ENCODE measurements at places on chromosomes 3 and 15. TPM values are rescaled to one million over a fixed set of nuclear protein-coding genes. Genes with fewer than 3 reads are reported as not detected.

C2CD4A gene
- 0.43 TPM for total RNA-seq

SOX2 gene
- total RNA-seq: 0.08 TPM

TM6SF1 gene
- 0.38 TPM for total RNA-seq

DNAJA4 gene
- 42.0 TPM for total RNA-seq

UROC1 gene
- total RNA-seq: not detected

CCR9 gene
- not detected for total RNA-seq

C3orf85 gene
- not detected for total RNA-seq

MON1A gene
- 14.3 TPM for total RNA-seq

ERICH6 gene
- not detected for total RNA-seq

GRCh38 chr3:192685801-192686200 is 41.5 kb downstream of the FGF12 start:
- no peak for DNase-seq

DNA sequence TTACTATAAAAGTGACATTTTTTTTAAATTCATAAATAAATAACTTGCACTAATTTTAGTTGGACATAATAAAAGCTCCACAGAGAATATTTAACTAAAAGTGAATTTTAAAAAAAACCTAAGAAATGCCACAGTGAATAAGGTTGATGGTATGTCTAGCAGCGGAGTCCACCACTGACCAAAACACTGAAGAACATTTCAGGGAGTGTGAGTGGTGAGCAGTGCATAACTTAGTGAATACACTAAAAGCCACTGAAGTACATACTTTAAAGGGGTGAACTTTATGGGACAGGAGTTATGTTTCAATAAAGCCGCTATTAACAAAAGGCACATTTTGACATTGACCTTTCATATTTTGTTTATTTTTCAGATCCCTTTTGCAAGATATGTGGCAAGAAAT is 32.3 kb downstream of the SRP14 start:
- DNase-seq: no peak

GRCh38 chr3:108403198-108403597 is 106.8 kb downstream of the HHLA2 start:
- DNase-seq: no peak

DNA sequence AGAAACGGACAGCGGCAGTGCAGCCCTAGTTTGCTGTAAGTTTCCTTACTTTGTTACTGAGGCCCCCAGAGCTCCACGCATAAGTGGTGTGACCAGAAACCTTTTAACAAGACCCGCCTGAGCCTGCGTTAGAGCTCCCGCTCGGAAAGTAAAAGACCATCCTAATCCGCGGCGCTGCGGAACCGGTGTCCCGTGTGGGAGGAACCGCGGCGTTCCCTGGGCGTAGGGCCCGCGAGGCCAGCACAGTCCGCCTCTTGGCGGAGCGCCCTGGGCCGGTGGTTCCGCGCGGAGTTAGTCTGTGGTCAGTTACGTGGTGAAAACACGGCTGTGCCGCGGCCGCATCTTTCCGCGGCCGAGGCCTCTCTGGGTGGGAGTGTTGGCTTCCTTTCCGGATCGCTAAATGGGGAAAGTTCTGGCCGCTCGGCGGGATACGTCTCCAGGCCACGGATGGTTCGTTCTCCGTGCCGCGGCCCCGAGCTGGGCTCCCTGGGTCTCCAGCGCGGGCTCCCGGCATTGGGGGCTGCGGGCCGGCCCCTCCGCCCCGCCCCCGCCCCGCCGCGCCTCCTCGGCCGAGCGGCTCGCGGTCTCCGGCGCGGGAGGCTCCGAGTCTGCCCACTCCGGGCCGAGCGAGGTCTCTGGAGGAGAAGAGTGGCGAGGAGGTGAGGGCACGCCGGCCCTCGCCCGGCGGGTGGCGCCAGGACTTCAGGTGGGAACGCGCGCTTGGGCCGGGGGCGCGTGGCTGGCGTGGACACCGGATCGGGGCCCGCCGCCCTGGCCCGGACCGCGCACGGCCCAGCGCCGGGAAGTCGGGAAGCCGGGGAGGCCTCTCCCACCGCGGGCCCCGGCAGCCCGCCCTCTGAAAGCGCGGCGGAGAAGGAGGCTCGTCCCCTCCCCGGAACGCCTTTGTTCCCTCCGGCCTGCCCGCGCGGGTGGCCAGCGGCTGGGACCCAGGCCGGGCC is 754 bp downstream of the B3GNT5 start:
- peak; percentile 21 for DNase-seq

DNA sequence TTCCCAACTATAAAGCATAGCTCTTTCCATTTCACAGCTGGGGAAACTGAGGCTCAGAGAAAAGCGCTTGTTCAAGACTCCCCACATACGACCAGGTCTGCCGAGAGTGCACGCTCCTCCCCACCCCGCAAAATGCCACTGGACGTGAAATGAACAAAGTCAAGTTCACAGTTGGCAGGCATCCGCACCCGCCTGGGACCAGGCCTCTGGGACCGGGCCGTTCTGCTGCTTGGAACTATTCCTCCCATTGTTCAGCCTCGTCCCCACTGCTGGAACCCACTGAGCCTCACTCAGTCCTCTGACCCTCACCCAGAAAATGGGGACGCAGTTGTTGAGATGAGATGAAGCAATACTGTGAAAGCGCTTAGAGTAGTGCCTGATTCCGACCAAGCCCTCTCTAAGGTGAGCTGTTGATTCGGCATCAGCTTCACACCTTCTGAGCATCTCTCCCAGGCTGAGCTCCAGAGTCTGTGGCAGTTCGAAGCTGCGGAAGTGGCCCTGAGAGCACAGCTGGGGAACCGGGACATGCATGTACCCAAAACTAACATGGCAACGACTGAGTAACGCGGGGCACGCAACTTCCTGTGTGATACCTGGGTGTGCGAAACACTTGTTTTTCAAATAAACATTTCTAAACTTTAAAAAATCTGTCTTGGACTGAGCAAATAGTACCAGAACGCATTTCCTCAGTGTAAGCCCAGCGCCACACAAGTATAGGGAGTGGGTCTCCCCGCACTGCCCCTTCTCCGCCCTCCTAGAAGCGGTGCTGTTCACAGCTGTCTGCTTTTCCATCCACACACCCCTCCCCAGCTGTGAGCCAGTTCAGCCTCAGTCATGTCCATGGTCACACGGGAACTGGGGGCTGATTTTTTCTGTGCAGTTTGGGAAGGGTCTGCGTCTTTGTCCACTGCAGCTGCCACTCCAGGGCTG is 93.4 kb downstream of the CHSY1 start:
- no peak for DNase-seq

DNA sequence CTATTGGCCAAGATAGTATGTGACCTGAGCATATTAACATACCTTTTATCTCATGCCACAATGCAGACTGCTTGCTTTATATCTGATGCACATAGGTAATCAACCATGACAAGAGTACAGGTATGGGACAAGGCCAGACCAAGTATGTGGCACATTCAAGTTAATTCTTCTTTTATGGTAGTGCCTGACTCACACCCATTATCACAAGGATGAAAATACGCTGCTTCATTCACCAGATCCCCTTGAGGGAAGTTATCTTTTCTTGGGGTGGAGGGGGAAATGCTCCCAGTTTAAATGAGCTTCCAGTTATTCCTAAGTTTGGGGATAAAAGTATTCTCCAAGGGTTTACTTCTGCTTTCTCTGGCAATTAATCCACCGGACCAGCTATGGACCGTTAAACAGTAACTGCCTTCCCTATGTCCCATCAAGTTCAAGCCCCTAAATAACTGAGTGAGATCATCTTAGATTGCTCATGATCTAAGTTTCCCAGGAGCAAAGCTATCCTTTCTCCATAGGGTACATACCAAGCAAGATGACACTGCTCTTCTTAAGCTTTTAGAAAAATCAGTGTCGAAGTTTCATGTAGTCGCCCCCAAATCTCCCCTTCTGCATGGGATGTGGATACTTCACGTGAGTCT is 1.9 kb downstream of the COL8A1 start:
- DNase-seq: no peak

GRCh38 chr15:49315391-49315823 is 107.6 kb upstream of the FGF7 start:
- no peak for DNase-seq

- DNase-seq: no peak
Measured at GRCh38 chr15:67340630-67341029, 86.0 kb downstream of the IQCH start.

GRCh38 chr3:123745184-123745855 is 138.8 kb downstream of the MYLK start:
- DNase-seq: no peak

- DNase-seq: no peak
Measured at GRCh38 chr3:161649900-161650484, 153.4 kb downstream of the OTOL1 start.

DNA sequence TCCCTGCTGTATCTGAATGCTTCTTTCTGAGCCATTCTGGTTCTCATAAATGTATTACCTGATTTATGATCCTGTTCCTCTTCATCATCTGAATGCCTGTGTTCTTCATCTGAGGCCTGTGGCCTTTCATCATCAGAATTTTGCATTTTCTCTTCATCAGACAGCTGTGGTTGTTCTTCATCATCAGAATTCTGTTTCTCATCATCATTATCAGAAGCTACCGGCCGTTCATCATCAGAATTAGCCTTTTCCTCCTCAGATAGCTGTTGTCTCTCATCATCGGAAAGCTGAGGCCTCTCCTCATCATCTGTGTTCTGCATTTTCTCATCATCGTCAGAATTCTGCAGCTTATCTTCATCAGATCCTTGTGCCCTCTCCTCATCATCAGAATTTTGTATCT is 5.9 kb downstream of the LEO1 start:
- DNase-seq: no peak

DNA sequence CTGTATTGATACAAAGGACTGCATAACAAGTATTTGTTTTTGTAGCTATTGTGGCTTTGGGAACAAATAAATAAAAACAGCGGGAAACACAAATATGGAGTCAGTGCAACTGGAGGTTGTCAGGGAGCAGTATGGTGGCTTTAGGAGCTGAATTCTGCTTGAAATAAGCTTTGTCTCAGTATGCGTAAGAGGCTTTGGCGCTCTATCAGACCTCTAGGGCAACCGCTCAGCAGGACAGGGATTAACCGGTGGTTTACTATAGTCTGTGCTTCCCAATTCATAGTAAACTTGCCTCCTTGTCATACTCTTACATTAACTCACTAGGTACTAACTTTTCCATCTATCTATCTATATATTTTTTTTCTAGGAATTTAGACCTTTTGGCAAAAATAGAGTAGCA is 104.6 kb downstream of the ZIC1 start:
- DNase-seq: no peak

- DNase-seq: no peak
Measured at GRCh38 chr3:26365706-26366105, 256.9 kb upstream of the LRRC3B start.

DNA sequence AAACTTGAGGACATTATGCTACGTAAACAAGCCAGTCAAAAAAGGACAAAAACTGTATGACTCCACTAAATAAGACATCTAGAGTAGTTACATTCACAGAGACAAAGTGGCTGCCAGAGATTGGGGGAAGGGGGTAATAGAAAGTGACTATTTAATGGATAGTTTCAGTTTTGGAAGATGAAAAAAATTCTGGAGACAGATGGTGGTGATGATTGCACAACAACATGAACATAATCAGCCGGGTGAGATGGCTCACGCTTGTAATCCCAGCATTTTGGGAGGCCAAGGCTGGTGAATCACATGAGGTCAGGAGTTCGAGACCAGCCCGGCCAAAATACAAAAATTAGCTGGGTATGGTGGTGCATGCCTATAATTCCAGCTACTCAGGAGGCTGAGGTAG is 40.6 kb downstream of the DPP8 start:
- DNase-seq: no peak

DNA sequence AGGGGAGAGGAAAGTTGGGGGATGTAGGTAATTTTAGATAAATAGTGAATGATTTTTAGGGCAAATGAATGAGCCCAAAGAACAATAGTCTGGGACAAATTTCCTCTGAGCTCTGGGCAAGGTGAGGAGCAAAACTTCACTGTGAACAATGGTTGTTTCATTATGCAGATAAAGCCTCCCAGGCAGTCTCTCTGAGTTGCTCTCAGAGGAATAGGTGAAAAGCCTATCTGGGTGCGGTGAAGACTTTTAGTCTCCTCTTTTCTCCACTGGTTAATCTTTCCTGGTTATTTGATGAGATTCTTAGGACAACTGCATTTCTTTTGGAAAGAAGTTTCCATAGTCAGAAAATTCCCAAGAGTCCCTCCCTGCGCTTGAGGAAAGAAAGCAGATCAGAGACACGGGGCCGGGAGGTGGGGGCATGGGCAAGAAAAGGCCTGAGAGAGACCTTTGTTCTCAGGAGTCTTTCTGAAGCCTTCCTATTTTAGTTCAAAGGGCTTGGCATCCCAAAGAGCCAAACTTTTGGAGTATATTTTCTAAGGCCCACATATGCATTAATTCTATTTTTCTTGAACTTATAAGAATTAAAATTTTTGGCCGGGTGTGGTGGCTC is 353.6 kb upstream of the SLCO3A1 start:
- no peak for DNase-seq

GRCh38 chr3:184635774-184636173 is 74.2 kb downstream of the EPHB3 start:
- DNase-seq: no peak

GRCh38 chr15:85412956-85413854 is 32.8 kb downstream of the AKAP13 start:
- peak; percentile 68 for DNase-seq

- no peak for DNase-seq
Measured at GRCh38 chr3:146561879-146562278, 17.5 kb upstream of the PLSCR1 start.

Measured in activated T-cell treated with anti-CD3 and anti-CD28 coated beads, Interleukin-2, amount 50 U/mL, for 4 hours (primary cell).